ENCODE measurements at places on chromosomes 5 and 9.

DNA sequence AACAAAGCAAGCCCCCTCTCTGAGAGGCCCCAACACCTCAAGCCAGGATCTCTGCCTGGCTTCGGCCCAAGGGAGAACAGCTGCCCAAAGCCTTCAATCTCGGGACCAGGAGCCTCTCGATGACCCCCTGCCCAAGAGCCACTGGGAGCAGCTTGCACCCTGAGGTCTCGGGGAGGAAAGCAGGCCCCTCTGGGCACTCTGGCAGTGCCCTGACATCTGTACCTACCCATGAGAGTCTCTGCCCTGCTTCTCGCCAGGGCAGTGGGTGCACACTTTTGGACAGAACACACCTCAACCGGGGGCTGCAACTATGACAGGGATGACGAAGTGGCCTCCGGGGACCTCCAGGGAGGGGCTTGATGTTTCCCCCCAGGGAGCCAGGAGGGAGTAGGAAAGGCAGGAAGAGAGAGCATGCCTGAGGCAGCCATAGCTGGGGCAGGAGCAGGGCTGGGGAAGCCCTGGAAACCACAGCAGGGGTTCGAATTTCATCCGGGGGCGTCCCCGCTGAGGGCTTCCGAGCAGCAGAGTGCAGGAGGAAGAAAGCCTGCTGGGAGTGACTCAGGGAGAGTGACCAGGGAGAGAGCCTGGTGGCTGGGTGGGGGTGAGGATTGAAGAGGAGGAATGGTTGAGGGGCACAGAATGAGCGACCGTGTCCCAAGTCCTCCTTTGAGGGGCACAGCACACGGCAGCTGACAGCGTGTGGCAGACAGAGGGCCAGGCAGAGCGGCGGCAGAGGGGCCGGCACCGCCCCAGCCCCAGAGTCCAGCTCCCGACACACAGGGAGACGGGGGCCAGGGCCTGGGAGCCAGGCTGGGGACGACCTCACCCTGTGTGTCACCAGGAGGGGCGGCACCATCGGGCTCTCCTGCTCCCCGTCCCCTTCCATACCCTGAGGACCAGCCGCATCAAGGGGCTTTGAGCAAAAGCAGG is 1.8 kb downstream of the LPCAT1 start:
- DNase-seq, result no peak

DNA sequence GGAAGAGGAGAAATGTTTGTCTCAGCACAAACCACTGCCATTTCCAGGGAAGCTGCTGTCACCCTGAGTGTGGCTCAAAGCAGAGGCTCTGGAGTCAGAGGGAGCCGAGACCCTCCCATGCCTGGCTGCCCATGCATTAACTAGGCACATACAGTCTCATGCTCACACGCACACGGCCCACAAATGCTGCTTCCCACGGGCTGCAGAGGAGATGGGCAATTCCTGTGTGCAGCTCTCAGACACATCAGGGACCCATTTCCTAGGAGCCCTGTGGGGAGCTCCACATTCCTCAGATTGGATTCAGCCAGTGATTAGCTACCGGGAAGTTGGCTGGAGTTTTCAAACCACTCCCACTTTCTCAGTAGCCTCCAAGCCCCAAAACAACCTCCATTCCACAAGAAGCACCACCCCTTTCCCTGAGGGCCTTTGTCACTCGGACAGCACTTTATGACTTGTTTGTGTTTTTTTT is 9.1 kb upstream of the PTGES start:
- DNase-seq, result peak; percentile 62

DNA sequence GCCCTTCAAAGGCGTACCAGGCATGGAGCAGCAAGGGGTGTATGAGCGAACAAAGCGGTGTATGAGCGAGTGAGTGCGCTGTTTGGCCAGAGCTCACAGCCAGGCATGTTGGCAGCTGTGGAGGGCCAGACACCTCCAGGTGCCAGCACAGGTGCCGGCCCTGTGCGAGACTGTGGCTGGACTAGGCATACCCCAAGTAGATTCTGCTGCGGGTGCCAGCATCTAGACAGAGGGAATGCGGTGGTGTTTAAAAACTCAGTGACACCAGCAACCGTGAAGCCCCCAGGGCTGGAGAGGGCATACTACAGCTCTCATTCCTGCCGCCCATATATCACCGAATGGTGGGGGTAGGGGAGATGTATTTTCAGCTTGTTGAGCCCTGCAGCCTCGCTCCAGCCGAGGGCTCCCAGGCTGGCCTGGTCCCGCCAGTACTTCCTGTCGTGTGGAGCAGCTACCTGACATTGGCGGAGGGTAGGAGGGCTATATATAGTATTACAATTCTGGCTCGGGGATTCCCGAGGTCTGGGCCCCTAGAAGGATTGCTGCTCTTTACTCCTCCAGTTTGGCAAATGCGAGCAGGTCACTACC is 1829.6 kb upstream of the NUDT12 start:
- DNase-seq, result no peak

DNA sequence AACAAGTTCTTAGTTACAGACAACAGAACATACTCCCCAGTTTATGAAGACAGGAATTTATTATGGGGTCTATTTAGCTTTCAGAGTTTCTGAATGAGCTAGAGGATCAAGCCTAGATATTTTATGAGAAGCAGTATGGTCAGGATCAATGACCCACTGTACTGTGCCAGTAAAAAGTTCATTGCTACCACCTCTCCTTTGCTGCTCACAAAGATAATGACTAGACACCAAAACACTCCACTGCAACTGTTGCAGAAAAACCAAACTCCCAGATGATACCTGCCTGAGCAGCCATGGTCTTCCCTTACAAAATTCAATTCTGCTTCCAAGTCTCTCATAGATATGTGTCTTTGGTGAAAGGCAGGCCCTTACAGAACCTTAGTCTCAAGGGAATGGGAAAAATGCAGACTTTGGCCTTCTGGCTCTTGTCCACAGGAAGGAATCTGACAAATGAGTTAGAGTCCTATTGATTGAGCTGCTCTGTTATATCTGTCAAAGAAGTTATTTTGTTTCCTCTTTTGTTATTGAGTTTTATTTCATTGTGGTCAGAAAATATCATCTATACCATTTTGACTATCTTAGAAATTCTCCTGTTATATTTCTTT is 74.7 kb upstream of the RASGRF2 start:
- DNase-seq, result no peak

GRCh38 chr5:170819824-170820223 is 36.3 kb downstream of the GABRP start:
- no peak for DNase-seq

- no peak for DNase-seq
Measured at GRCh38 chr9:121199921-121200320, 1.7 kb downstream of the RAB14 start.

- no peak for DNase-seq
Measured at GRCh38 chr9:76414661-76415060, 20.4 kb upstream of the RFK start.

GRCh38 chr9:14314929-14315874 is 1.3 kb upstream of the NFIB start:
- DNase-seq, result peak; percentile 46

- DNase-seq, result no peak
Measured at GRCh38 chr9:73597771-73598170, 446.1 kb downstream of the ANXA1 start.

- DNase-seq, result no peak
Measured at GRCh38 chr5:172078726-172079345, 72.4 kb upstream of the FBXW11 start.

GRCh38 chr5:134784241-134784920 is 25.8 kb downstream of the DDX46 start:
- DNase-seq, result no peak

DNA sequence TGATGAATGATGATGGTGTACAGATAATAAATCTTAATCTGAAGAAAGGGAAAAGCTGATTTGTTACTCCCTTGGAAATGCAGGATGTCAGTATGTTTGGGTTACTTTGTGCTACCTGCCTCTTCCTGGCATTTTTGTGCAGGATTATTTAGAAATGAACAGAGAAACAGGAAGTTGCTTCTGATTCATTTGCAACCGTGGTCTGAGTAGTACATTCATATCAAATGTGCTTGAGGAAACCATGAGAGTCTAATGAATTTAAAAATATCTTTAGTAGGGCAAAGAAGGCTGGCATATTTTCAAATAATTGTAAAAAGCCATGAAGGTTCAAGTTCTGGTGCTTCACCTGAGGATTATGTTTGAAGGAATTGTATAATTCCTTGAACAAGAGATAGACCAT is 391.6 kb downstream of the TMEM161B start:
- no peak for DNase-seq

DNA sequence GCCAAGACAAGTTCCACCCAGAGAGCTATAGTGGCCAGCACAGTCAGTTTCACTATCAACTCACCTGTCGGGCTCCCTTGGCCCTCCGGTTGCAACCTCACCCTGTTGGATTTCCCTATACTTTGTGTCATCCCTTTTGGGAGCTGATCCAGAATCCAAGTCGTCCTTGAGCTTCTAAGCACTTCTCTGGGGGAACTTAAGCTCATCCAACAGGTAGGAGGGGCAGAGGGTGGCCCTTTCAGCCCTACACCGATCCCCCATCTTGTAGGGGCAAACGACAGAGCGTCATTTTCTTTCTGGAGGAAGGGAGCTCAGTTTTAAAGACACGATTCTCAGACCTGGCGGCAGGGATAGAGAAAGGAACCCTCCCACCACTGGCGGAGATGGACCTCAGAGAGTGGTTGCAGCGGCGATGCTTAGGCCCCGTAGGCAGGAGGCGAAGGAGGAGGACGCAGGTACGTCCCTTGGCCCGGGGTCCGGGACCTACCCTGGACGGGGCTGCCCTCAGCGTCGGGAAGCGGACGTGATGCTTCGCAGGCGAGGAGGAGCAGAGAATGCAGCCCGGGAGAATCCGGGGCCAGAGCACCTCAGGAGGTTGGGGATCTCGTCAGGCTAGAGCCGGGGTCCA is 519 bp downstream of the ZER1 start:
- peak; percentile 13 for DNase-seq

DNA sequence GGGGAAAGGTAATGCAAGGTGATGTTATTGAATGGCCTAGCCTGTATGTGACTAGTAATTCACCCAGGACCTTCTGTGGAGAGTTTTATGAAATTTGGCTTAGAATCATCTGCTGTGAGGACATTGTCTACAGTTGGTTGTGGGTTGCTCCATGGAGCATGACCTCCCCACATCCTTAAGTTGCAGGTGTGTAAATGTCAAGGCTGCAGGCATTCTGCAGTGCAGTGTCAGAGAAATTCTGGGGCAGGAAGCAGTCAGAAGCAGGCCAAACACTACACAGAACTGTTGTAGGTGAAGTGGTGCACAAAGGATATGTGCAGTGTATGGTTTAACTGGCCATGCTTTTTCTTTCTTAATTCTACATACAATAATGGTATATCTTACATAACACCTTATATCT is 588.3 kb downstream of the EBF1 start:
- DNase-seq, result no peak

DNA sequence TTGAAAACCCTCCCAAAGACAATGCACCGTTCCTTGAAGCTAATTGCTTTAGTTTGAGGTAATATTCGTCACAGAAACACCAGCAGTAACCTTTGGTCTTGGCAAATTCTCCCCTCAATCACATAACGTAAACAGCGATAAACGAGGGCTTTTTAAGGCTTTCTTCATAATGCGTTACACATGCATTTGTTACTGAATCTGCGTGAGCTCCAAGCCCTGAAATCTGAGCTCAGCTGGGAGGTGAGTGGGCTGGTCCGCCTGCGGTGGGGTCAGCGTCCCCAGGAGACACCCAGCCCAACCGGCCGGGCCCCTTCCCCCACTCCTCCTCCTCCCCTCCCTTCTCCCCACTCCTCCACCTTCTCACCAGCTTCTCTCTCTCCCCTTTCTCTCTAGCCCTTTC is 91.1 kb downstream of the BARX1 start:
- no peak for DNase-seq

- DNase-seq, result no peak
Measured at GRCh38 chr5:107636555-107636954, 34.2 kb downstream of the EFNA5 start.

- no peak for DNase-seq
Measured at GRCh38 chr5:132799392-132799791, 13.7 kb upstream of the SOWAHA start.

GRCh38 chr5:135543485-135544304 is 7.9 kb upstream of the NEUROG1 start:
- no peak for DNase-seq

DNA sequence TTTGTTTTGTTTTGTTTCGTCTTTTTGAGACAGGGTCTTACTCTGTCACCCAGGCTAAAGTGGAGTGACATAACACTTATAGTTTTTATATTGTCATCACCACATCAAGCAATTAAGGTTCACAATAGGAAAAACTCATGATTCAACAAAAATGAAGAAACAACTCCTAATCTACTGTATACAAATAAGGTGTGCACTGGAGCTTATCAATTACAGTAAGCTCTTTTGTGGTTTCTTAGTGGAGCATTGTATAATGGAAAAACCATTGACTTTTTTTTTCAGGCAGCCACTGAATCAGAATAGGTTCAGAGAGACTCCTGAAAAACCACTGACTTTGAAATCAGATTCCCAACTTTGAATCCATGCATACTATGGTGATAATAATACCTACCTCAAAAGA is 10.8 kb upstream of the PLIN2 start:
- no peak for DNase-seq

DNA sequence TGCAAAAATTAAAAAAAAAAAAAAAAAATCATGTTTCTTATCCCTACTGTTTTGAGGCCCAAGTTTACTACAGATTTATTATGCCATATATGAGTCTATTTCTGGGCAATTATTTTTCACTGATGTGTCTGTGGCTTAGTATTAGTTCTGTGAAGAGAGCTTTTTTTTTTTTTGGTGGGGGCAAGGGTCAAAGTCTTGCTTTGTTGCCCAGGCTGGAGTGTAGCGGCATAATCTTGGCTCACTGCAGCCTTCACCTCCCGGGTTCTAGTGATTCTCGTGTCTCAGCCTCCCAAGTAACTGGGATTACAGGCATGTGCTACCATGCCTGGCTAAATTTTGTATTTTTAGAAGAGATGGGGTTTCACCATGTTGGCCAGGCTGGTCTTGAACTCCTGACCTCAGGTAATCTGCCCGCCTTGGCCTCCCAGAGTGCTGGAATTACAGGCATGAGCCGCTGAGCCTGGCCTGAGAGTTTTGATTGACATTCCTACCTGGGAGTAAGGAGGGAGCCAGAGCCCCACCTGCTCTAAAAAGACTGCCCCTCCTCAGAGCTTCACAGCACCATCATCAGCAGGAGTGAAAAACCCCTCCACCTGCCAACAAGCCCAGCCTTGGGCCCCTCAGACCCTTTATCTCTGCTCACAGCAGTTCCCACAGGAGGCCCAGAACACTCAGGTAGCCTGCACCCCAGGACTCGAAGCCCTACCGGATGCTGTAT is 36.1 kb upstream of the JADE2 start:
- DNase-seq, result no peak

- no peak for DNase-seq
Measured at GRCh38 chr9:32247168-32247567, 137.3 kb upstream of the ACO1 start.

DNA sequence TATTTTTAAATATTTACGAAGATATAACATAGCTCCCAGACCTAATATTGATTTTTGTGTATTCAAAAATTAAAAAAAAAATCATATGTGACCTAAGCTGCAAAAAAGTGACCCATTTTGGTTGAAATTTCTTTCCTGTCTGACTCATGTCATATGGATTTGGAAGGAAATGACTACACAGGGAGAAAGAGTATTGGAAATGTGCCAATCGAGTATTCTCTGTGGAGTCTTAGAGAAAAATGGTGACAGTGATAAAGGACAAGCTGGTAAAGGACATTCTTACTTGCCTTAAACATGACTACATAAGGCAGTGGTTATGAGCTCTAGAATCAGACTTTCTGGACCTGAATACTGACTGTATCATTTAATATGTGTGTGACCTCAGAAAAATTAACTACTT is 262.9 kb upstream of the PTPRD start:
- DNase-seq, result no peak

Data from NT2/D1 (cell line).